ENCODE measurements at places on chromosomes 13 and 19.

- DNase-seq = no peak
Measured at GRCh38 chr19:36258028-36258875, 43.3 kb downstream of the ZNF146 start.

GRCh38 chr19:15432018-15432494 lies 13.3 kb upstream of the AKAP8L start:
- DNase-seq = no peak

DNA sequence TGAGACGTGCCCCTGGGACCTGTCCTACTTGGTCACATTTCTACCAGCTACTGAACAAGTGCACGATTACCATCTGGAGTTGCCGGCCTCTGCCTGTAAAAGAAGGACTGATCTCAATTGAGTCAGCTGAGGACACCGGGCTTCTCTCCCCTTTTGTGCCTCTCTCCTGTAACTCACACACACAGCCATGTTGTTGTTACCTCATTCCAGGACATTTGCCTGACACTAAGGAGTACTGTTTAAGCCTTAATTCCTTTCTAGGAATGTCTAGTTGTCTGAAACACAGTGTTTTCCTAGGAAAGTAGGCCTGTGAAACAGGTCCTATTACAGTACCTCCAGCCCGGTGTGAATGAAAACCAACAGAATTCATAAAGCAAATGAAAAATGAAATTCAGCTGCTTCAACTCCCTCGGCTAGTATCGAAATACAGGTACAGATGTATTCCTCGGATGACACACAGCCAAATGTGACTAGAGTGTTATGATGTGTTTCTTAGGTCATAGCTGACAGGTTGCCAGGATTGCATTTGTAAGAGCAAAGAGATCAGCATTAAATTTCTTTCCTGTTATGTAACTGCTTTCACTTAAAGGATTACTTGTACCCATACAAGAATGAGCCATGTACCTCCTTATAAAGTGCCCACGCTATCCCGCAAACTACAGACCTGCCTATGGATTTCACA lies 152.0 kb upstream of the IRS2 start:
- no peak for DNase-seq

DNA sequence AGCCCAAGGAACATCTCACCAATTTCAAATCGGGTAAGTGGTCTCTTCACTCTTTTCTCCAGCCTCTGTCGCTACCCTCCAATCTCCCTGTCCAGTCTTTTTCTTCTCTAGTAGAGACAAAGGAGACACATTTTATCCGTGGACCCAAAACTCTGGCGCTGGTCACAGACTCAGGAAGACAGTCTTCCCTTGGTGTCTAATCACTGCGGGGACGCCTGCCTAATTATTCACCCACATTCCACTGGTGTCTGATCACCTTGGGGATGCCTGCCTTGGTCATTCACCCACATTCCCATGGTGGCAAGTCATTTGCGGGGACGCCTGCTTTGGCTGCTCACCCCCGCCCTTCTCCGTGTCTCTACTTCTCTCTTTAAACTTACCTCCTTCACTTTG lies 13.8 kb upstream of the OR10H1 start:
- no peak for DNase-seq

GRCh38 chr13:97289514-97290298 lies 67.6 kb downstream of the MBNL2 start:
- no peak for DNase-seq

- DNase-seq = no peak
Measured at GRCh38 chr13:82627183-82627582, 1255.1 kb downstream of the SLITRK1 start.

GRCh38 chr19:53853707-53854106 lies 14.0 kb upstream of the MYADM start:
- DNase-seq = no peak

- DNase-seq = peak; percentile 35
Measured at GRCh38 chr13:23384111-23384510, 49.4 kb downstream of the SACS start.

- no peak for DNase-seq
Measured at GRCh38 chr13:103521532-103521931, 455.3 kb upstream of the SLC10A2 start.

GRCh38 chr19:14916848-14917247 lies 24.4 kb upstream of the OR7C2 start:
- DNase-seq = no peak

- DNase-seq = no peak
Measured at GRCh38 chr19:15260939-15261338, 28.7 kb upstream of the EPHX3 start.

DNA sequence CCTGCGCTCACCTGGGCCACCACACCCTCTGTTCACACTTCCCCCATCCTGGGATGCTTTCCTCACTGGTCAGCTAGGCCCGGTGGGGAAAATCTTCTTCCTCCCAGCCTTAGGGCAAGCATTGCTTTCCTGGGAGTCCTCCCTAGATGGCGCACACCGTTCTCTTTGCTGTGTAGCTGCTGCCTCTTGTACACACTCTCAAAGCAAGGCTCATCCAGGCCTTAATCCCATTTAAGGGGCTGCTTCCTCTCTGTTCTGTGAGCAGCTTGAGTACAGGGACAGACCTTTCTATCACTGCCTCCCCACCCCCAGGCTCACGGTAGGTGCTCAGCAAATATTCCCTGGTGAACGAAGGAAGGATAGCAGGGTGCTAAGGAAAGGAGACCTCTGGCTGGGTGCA lies 11.1 kb downstream of the SLC7A10 start:
- DNase-seq = no peak

DNA sequence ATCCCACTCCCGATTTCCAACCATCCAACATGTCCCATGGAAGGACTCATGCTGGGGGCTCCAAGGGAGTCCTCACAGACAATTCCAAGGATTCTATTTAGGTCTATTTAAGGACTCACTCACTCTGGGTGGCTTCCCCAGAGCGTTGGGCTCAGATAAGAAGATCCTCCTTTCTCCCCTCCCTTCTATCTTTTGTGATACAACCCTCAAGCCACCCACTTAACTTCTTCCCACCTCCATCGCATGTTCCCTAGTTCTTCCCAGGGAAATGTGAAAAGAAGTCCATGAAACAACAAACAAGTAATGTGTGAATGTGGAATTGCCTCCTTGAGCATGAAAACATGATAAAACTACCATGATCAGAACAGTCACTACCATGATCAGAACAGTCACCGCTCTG lies 29.4 kb downstream of the INSR start:
- DNase-seq = no peak

DNA sequence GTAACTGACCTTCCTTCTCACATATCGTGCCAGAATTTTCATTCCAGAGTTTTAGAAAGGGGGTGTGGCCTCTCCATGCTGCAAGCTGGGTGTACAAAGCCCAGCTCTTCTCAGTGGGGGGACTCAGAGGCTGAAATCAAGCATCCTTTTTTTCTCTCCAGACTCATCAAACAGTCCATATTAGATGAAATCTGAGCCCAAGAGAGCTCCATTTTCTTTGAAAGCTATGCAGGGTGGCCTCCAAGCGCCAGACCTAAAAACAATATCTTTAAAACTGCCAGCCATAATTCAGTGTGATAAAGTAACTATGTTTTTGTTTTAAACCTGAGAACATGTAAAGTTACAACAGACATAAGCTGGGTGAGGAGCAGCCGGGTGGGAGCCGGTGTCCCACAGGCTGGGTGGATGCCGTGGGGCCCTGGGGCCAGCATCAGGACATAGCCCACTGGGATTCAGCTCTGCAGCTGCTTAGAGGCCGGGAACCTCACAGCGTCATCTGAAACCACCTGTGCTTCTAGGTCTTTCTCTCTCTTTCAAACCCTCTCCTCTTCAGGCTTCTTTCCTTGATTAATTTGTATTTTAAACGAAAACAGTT lies 249.2 kb downstream of the ZNF536 start:
- DNase-seq = no peak

DNA sequence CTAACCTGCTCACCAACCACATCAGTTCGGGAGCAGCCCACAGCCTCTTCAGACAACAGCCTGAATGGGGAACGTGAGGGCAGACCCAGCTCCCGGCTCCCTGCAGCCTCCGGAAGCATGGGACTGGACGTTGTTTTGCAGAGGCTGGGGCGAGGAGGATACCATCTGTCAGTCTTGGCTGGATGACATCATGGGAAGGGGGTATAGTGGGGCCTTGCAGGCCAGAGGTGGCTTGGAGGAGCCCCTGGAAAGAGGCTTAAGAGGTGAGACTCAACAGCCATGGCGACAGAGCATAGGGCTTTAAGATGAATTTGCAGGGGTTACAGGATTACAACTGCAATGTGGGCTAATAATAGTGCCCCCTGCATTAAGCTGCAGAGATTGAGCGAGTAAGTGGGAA lies 1.5 kb downstream of the FXYD3 start:
- DNase-seq = no peak

All from CD4-positive, CD25-positive, alpha-beta regulatory T cell (primary cell).